Frontal cortex (tissue), 4 donors: ENCODE measurements at places on chromosomes 13 and 19. TPM values are rescaled to one million over a fixed set of nuclear protein-coding genes. Genes with fewer than 3 reads are reported as not detected.

DNA sequence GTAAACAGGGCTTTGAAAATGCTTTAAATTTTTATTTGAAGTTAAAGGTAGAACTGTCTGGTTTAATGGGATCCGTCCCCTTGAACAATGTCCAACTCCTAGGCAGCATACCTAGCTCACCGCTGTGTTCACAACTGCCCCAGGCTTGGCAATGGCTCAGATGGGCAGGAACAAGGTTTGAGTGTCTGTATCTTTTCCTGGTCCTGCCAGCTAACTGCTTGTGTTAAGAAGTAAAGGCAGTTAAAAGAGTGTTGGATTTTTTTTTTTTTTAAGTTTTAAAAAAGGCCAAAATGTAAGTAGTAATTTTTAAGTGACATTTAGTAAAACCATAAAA, 66.7 kb upstream of the FNDC3A start:
- DNase-seq = no peak

- peak; percentile 47 for DNase-seq
Measured at GRCh38 chr13:49303533-49304252, 56.0 kb downstream of the CDADC1 start.

GRCh38 chr19:4593409-4593851, 33.9 kb upstream of the SEMA6B start:
- DNase-seq = no peak

The SETDB2 gene
- 16.7 TPM for total RNA-seq

The LYPD3 gene
- total RNA-seq = under 0.01 TPM

DNA sequence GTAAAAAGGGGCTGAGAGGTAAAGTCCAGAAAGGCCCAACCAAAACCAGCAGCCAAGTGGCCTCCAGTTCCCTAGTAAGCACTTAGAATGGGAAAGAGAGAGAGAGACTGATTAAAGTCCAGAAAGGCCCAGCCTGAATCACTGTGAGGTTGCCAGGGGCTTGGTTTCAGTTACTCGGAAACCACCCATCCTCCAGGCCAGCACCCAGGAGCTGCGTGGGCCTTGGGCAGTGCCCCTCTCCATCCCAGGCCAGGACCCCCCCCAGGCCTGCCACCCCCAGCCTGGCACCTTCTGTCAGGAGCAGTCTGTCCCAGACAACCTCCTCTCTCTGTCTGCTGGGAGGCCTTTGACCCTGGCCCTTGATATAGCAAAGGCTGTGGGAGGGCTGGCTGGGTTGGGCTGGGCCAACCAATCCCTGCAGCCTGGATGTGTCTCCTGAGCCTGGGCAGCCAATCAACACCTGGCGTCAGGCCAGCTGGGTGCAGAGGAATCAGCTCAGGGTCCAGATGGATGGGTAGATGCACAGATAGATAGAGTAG, at the start of gene CYP4F2:
TSS of gene CYP4F2 (minus strand) at position 337 of the 539 bp plus-strand sequence. CDS start 463 bp downstream, outside the sequence.
- DNase-seq = no peak

DNA sequence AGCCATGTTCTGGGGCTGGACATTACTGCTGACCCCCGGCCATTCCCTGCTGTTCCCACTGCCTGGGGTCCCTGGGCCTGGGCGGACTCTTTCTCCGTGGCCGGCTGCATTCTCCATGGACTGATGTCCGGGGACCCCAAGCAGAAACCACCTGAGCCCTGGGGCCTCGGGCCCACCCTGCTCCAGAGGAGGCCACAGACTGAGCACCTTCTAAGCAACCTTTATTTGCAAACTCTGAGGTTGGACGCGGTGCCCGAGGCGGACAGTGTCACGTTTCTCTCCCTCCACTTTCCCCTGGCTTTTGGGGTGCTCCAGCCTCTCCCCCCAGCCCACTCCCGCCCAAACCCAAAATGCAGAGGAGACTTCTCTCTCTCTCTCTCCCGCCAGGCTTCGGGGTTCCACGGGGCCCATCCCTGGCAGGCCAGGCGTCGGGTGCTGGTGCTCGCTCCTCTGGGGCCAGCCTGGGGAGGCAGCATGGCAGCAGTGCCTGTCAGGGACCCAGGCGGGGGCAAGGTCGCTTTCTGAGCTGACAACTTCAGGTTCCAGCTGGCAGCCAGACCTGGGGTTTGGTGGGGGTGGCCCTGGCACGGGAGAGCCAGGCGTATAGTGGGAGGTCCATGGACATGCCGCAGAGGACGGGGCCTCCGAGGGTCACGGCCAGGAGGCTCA, 2.3 kb upstream of the C19orf25 start:
- DNase-seq = peak; percentile 11

The FREM2 gene
- 1.6 TPM for total RNA-seq

GRCh38 chr13:76213423-76213904, 577.3 kb downstream of the LMO7 start:
- no peak for DNase-seq

The IGSF23 gene
- not detected for total RNA-seq

- DNase-seq = no peak
Measured at GRCh38 chr19:45591004-45591637, 6.5 kb upstream of the OPA3 start.

- DNase-seq = no peak
Measured at GRCh38 chr19:51460164-51460992, 2.1 kb upstream of the SIGLEC8 start.

The ZNF723 gene
- total RNA-seq = not detected

- no peak for DNase-seq
Measured at GRCh38 chr13:28805193-28805819, 14.8 kb upstream of the MTUS2 start.

DNA sequence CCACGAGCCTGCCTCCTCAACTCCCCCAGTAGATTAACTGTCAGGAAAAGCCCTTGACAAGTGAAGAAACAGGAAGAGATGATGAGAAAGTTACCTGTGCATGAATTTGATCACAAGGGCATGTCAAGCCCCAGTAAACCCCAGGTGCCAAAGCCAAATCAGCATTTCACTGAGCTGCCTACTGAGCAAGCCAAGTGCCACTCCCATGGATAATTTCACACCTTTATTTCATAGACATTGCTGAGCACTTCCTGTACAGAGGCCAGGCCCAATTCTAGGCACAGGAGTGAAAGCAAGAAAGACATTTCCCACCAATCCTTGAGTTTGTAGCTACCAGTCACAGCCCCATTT, 2.4 kb downstream of the GADD45GIP1 start:
- no peak for DNase-seq

DNA sequence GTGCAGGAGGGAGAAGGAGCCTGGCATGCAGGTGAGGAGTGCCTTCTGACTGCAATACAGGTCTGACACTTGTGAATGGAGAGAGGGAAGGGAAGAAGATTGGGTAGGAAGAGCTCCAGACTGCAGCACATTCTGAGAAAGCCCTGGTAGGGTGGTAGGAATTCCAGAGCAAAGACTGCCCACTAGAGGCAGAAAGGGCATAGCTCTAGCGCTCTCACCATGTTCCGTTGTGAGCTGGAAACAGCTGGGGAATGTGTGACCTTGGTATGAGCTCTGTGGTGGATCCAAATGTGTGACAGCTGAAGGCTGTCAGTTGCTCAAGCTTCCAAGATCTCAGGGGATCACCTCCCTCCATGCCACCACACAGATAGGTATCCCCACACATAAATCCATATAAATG, 2.9 kb upstream of the MTUS2 start:
- no peak for DNase-seq

DNA sequence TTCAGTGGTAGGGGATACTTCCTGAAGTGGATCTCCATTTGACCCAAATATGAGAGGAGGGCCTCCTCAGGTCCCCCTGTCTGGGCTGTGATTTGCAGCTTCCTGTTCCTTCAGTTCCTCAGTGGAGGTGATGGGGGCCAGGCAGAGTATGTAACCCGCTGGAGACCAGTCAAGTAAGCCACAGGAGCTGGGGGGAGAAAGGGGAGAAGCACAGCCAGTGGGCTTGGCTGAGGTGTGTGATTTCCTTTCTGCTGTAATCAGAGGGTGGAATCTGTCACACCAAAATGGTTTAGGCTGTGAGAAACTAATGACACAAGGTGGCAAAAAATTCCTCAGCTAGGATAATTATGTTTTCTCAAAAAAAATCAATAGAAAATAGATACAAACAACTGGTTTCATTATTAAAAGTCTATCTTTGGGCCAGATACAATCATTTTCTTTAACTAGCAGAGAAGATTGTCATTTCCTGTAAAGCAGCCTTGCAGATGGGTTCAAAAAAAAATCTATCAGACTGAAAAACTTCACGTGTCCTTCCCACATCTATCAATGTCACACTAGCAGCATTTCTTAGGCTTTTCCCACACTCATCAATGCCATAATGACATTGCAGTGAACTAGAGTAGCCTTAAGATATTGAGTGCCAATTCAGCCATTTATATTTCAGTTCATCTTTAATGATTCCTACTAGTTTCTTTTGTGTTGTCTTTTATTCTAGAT, 1660.3 kb downstream of the EFNB2 start:
- DNase-seq = no peak
